ENCODE measurements at places on chromosomes 7 and 10. TPM values are rescaled to one million over a fixed set of nuclear protein-coding genes. Genes with fewer than 3 reads are reported as not detected.

ASIC3 gene
- 0.14 TPM for total RNA-seq

RAPGEF5 gene
- total RNA-seq = 30.5 TPM

PALD1 gene
- 7.3 TPM for total RNA-seq

- DNase-seq = no peak
- H3K36me3 ChIP-seq = no peaks in the 10 kb centered on the region
- peaks cover 7% of the 10 kb centered on the region for H3K4me1 ChIP-seq
- no peaks in the 10 kb centered on the region for H3K27me3 ChIP-seq
These were observed 3.7 kb downstream of the NOD1 start for GRCh38 chr7:30474893-30475292.

Data from thymus (tissue), 14 donors.